ENCODE measurements at places on chromosomes 3 and 15.

DNA sequence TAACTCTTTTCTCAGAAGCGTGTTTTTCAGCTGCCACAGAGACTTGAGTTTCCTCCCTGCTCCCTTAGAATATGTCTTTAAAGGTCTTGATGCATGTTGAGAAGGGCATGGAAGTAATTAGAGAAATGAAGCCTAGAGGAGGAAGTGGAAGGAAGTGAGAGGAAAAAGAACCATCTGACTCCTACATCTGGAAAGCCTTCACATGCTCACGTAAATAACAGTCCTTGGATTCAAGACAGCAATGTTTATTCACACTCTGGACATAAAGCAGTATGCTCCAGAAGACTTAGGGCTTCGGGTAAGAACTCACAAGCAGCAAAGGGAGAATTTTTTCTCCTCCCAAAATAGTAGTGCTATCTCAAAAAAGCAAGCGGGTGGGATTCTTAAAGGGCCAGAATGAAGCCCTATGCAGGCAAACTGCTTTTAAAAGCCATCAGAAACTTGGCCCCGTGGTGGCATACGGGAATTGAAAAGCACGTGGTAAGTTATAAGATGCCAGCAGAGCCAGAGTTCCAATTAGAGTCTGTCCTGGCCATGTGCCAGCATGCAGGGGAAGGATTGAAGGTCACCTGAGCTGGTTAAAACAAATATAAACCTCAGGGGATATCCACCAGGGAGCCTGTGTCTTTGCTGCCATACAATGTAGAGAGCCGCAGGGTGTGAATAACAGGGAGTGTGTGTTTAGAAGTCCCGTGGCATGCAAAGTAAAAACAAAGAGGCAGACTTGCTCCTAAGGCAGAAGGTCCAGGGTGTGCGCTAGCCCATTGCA is 380.8 kb upstream of the NDN start:
- DNase-seq: no peak

DNA sequence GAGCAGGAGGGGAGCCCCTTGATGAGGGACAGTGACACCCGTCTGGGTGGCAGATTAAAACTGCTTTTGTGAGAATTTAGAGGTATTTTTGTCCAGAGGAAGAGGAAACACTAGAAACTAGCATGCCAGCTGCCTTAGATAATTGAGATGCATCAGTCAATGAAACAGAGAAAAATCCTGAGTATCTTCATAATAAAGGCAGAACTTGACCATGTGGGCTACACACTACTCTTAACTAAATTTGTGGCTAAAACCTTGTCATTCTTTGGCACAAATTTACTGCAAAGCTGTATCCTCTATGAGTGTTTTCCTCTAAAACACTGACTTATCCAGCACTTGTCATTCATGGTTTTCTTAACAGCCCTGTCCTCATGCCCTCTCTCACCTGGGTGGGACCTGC is 259.7 kb upstream of the TPM1 start:
- DNase-seq: no peak

- DNase-seq: no peak
Observed at GRCh38 chr15:40918146-40918798, 10.9 kb upstream of the DLL4 start.

DNA sequence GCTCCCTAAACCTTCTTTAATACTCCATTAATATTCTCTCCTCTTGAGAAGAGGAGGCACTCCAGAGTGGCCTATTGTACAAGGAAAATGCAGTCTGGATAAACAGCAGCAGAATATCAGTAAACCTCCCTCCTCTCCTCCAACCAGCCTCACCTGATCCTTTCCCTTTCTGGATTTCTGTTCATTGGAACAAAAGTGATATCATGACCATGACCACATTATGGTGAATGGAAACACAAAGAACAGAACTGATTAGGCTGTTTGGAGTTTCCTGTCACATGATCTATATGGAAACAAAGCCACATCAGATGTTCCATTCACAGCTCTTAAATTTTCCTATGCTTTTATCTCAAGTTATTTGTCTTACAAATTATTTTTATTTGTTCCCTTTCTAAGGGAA is 14.6 kb downstream of the C2CD4B start:
- no peak for DNase-seq

DNA sequence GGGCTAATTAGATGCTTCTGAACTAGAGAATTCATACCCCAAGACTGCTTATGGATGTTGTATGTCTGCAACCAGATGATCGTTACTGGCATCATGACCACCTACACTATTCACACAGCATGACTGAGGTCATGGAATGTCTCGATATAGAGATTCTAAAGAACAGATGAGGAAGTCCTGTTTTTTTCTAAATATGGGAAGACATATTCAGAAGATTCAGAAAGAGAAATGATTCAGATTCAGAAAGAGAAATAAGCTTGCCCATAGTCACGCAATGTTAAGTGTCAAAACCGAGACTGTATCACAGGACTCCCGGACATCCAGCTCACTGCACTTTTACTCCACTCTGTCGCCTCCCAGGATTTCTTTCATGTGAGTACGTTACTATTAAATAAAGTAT is 136.2 kb downstream of the TPRG1 start:
- DNase-seq: no peak

DNA sequence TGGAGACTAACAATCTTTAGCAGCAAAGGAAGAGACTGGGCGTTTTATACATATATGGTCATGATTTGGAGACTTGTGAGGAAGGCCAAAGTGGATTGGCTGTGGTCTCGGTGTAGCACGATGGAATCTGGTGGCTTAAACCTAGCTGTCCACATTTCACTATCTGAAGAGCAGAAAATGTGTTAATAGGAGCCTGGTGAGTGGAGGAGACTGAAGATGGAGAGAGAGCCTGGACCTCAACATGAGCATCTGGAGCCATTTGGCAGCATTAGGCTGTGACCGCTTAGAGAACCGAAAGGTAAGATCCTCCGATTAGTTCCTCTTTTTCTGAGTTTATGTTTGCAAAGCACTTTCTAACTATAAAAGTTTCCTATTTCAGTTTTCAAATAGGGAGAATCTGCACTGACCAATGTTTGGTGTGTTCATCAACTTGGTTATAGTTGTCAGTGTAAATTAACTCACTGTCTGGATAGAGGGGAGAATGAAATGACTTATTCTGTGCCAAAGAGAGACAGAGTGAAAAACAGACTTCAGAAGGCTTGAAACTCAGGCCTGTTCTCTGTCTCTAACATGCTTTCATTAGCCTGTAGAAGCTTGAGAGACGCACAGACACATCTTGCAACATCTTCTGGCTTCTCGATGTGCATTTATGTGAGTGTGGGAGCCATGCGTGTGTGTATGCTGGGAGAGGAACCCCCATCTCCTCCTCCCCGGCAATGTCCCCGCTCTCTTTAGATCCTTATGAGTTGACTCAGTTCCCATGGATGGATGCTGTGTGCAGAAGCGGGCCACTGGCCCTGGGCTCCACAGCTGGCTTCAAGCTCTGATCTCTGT is 244.7 kb upstream of the TBL1XR1 start:
- no peak for DNase-seq

DNA sequence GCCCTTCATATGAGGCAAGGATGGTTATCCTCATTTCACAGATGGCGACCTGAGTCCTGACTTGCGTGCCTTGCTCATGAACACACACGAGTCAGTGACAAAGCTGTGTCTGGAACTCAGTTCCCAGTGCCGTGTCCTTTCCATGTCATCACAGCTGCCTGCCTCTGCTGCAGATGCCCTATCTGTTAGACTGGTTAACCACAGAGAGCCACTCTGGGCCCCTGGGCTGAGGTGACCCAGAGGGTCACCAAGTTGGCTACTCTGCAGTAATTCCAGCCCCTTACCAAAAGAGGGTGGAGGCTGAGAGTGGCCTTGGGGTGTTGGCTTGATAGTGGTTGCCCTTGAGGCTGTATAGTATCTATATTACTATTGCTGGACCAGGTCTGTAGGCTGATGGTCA is 41.0 kb downstream of the RAB11A start:
- no peak for DNase-seq

DNA sequence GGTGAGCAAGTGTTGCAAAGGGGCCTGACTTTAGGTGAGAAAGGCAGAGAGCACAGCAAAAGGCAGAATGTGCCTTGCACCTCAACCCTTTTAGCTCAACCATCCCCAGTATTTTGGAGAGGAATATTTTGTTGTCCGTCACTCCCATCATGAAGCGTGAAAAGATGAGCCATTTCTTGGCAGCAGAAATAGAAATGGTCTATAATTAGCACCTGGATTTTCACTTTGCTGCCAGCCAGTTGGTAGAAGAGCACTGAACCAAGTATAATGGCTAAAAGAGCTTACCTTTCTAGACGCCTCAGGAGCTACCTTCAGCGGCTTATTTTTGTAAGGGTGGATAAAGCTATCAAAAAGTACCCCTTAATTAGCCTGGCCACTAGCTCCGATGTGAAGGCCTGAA is 406.7 kb downstream of the OCA2 start:
- no peak for DNase-seq

DNA sequence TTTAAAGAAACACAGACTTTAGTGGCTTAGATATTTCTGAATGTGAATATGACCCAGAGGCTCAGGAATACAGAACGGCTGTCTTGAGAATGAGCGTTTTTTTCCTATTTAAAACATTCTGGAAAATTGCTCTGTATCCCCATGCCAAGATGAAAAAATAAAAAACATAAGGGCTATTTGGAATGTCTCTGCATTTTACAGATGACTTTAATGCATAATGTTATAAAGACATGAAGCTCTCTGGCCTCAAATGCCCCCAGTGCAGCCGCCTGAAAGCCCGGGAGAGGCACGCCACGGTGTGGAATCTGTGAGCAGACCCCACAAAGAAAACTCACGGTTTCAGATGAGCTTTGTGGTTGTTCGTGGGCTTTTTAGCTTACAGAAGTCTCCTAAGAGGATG is 322.5 kb upstream of the ICE2 start:
- DNase-seq: no peak

DNA sequence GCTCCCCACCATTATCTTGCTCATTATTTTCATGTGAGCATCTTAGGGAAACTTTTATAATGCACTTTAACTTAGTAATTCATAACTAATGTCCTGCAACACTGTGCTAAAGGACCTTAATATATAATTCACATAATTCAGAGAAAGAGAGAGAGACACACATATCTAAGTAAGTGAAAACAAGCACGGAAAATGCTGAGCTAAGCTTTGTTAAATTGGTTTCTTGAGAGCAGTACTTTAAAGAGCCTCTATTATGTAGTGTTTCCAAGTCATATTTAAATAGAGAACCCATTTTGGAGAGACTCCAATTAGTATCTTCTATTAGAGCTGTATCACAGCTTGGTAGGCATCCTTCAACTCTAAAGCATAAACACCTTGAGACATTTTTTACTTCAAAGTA is 354.1 kb upstream of the SOX14 start:
- DNase-seq: no peak

- DNase-seq: no peak
Observed at GRCh38 chr15:29050870-29051269, 165.1 kb downstream of the APBA2 start.

DNA sequence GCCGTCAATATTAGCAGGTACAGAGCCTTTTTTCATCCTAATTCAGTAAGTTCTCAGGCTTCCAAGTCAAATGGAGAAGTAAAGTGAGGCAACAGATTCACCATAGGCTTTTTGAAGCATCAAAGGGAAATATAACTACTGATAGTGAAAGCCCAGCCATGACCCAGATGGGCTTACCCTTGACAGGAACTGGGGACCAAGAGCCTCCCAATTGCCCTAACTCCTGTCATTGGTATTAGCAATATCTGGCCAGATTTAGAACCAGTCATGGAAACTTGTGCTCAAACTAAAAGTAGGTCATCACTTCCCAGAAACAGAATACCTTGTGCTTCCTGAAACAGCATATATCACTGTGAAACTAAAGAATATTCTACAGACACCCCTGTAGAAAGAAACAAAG is 33.0 kb downstream of the NME9 start:
- DNase-seq: no peak

- DNase-seq: no peak
Observed at GRCh38 chr3:9435316-9435715, 37.9 kb downstream of the SETD5 start.

- DNase-seq: no peak
Observed at GRCh38 chr3:11238060-11238459, 34.1 kb upstream of the ATG7 start.

DNA sequence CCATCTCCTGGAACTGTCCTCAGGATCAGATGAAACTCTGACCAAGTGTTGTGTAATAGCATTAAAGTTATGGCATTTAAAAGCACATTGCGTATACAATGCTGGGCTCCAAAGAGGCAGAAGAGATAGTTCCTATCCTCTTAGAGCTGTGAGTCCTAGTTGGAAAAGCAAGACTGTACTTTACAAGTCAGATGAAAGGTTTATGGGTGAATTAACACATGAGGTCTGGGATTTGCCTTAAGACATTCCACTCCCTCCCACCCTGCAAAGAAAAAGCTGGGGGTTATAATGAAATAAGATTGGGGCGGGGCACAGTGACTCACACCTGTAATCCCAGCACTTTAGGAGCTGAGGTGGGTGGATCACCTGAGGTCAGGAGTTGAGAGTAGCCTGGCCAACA is 35.6 kb downstream of the SNAPC5 start:
- no peak for DNase-seq

- DNase-seq: no peak
Observed at GRCh38 chr15:88066636-88067330, 189.8 kb downstream of the NTRK3 start.

GRCh38 chr15:60376677-60377095 is 21.1 kb downstream of the ANXA2 start:
- no peak for DNase-seq

Data from 8988T (cell line).